ENCODE measurements at places on chromosomes 2 and 18. TPM values are rescaled to one million over a fixed set of nuclear protein-coding genes. Genes with fewer than 3 reads are reported as not detected.

MEIS1 gene
- total RNA-seq = 9.2 TPM

IL18R1 gene
- 3.6 TPM for total RNA-seq

FZD7 gene
- 38.9 TPM for total RNA-seq

PLCD4 gene
- 0.42 TPM for total RNA-seq

COLEC11 gene
- total RNA-seq = 0.84 TPM

Data from lower leg skin (tissue), 4 donors.